CD4-positive, alpha-beta memory T cell (primary cell): ENCODE measurements at places on chromosomes 6 and 20. TPM values are rescaled to one million over a fixed set of nuclear protein-coding genes. Genes with fewer than 3 reads are reported as not detected.

The MTCH1 gene
- 151 TPM for total RNA-seq

The HLA-DPA1 gene
- 18.2 TPM for total RNA-seq

The RGS17 gene
- total RNA-seq, result not detected

The SRMS gene
- not detected for total RNA-seq

The NPEPL1 gene
- 44.2 TPM for total RNA-seq

The SYNDIG1 gene
- total RNA-seq, result not detected

The IL17A gene
- not detected for total RNA-seq

The C20orf202 gene
- total RNA-seq, result 0.20 TPM

The SIM1 gene
- total RNA-seq, result not detected

The GID8 gene
- total RNA-seq, result 44.4 TPM

The PDRG1 gene
- total RNA-seq, result 12.6 TPM

The C6orf163 gene
- 4.1 TPM for total RNA-seq

The JAG1 gene
- 0.29 TPM for total RNA-seq

The SNAI1 gene
- 0.44 TPM for total RNA-seq

The RAET1G gene
- total RNA-seq, result not detected

The ZSCAN23 gene
- 1.7 TPM for total RNA-seq

The MCM8 gene
- total RNA-seq, result 10.2 TPM

The BIRC7 gene
- total RNA-seq, result not detected

The RSPO3 gene
- not detected for total RNA-seq

The NAPB gene
- total RNA-seq, result 14.9 TPM

The ZFP57 gene
- total RNA-seq, result not detected

The SSTR4 gene
- not detected for total RNA-seq

The MYBL2 gene
- not detected for total RNA-seq

The SLC25A27 gene
- total RNA-seq, result 2.6 TPM

The CNPY3 gene
- total RNA-seq, result 83.4 TPM

The PTCRA gene
- not detected for total RNA-seq
